Vagina (tissue), 2 donors: ENCODE measurements at places on chromosomes 6 and 20.

GRCh38 chr6:106546261-106546690, 83.0 kb downstream of the RTN4IP1 start:
- no peak for DNase-seq

GRCh38 chr6:144036064-144036834, 28.2 kb upstream of the PLAGL1 start:
- DNase-seq, result no peak

- DNase-seq, result no peak
Observed at GRCh38 chr20:9203081-9203447, 134.2 kb downstream of the PLCB4 start.

- no peak for DNase-seq
Observed at GRCh38 chr6:101195588-101195987, 197.9 kb upstream of the GRIK2 start.

DNA sequence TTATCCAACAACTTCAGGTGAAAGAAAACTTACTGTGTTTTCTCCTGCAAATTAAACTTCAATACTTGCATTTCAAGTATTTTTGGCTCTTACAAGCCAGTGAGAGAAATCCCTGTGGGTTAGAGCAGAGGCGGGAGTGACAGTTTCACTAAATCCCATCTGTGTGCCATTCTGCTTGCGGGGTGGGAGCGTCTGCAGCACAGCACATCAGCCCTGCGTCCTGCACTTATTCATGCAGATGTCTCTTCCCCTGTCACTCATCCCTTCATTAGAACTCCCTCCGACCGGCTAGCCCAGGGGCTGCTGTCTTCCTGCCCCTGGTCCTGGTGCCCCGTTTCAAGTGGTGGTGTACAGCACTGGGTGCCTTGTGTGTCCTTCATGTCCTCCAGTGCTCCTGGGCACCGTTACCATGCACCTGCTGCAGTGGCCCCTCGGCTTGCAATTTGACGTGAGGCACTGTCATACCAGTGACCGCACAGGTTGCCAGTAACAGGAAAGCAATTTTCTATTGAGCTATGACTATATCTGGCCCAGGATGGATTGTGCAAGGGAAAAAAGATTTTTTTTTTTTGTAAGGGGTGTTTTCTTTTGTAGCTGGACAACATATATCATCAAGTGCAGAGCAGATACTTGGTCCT, 59.4 kb downstream of the INSM1 start:
- DNase-seq, result no peak

GRCh38 chr6:149567194-149567586, 1.0 kb downstream of the GINM1 start:
- no peak for DNase-seq

DNA sequence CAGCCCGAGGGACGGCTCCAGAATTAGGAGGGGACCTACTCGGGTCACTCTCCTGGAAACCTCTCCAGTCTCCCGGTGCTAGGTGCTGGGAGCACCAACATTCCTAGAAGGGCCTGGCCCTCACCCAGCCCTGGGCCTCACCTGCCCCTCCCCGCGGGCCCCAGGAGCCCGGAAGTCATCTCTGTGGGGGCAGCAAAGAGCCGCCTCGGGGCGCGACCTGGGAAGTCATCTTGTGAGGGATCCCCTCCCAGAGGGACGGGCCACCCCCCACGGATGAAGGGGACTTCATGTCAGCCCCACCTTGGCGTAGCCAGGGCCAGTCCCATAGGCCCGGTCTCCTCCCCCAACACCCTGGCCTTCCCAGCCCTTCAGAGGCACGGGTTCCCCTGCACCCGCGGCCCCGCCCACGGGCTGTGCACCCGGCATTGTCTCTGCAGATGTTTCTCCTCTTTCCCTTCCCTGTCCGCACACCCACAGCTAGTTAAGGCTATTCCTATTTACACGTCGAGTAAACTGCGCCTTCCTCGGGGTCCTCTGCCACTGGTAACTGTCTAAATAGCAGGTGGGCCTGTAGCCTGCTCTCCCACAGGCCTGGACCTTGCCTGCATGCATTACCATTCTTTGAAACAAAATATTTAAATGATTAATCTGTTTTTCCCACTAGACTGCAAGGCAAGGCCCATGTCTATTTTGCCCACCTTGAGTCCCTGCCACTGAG, 896 bp upstream of the RNASET2 start:
- no peak for DNase-seq

- DNase-seq, result no peak
Observed at GRCh38 chr6:136740050-136740974, 52.0 kb downstream of the MAP3K5 start.

DNA sequence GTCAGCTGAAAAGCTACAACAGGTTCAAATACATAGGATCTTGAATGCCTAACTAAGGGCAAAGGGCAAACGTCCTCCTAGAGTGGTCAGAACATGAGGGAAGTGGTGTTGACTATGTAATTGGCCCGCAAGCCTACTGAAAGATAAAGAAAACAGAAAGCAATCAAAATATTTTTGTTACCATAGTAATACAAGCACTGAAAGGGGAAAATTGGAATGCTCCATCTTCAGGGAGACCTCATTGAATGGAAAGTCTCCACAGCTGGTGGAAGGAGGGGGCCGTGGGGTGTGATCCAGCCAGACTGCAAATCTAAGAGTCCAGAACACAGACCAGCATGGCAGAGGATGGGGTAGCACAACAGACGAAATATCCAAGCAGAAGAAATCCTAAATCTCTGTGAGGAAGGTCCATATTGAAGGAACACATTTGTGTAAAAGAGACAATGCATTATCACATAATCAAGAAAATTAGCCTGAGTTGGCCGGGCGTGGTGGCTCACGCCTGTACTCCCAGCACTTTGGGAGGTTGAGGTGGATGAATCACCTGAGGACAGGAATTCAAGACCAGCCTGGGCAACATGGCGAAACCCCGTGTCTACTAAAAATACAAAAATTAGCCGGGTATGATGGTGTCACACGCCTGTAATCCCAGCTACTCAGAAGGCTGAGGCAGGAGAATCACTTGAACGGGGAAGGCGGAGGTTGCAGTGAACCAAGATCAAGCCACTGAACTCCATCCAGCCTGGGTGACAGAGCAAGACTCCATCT, 39.5 kb downstream of the MTFR2 start:
- DNase-seq, result no peak

GRCh38 chr6:16592223-16592911, 168.9 kb downstream of the ATXN1 start:
- DNase-seq, result no peak

DNA sequence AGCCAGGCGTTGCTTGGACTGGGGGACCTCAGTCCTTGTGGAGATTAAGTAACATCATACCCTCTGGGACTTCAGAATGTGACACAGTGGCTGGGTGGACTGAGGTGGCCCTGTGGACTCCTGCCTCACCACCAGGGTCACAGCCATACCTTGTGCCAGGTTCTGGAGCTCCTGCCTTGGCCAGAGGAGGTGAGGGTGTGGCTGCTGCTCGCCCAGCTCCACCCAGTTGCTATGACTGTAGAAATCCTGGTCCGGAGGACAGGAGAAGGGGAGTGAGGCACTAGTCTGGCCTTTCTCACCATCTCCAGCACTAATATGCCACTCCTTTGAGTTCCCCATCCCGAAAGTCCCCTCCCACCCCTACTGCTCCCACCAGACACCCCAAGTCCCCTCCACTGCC, 1.9 kb downstream of the VWA7 start:
- DNase-seq, result no peak

GRCh38 chr6:16894301-16894700, 133.0 kb upstream of the ATXN1 start:
- DNase-seq, result no peak

- DNase-seq, result no peak
Observed at GRCh38 chr20:64079273-64080012, at the start of gene RGS19. Gene RGS19, minus strand, starts transcription at chr20:64079518. Its CDS starts 2,632 bp downstream, at chr20:64076886.

GRCh38 chr6:73542891-73543290, 22.1 kb upstream of the EEF1A1 start:
- no peak for DNase-seq

GRCh38 chr6:13847326-13848050, 33.1 kb upstream of the MCUR1 start:
- DNase-seq, result peak; percentile 34

DNA sequence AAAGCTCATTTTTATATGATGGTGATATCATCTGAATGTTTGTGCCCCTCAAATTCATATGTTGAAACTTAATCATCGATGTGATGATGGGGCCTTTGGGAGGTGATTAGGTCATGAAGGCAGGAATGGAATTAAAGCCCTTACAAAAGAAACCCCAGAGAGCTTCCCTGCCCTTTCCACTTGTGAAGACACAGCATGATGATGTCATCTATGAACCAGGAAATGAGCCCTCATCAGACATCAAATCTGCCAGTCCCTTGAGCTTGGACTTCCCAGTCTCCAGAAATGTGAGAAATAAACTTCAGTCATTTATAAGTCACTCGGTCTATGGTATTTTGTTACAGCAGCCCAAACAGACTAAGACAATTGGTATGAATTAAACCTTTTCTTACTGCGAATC, 153.1 kb downstream of the MYB start:
- no peak for DNase-seq
